ENCODE measurements at places on chromosomes 2 and 18.

GRCh38 chr2:129319422-129319717, 660.1 kb upstream of the RAB6C start:
- DNase-seq = no peak

- no peak for DNase-seq
These were observed 27.9 kb downstream of the RRM2 start for GRCh38 chr2:10150436-10150835.

DNA sequence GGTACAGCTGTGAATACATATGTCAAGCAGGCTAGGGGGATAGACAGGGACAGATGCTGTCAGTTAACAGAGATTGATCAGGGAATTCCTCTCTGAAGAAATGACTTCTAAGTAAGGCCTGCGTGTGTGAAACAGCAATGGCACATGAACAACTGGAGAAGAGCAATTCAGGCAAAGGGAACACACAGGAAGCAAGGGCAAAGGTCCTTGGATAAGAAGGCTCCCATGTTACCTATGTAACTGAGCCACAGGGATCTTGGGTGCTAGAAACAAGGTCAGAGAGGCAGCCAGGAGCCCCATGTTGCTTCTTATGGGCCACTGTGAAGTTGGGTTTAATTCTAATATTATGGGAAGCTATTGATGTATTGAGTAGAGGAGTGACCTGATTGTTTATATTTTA, 373.7 kb upstream of the ACVR2A start:
- no peak for DNase-seq

DNA sequence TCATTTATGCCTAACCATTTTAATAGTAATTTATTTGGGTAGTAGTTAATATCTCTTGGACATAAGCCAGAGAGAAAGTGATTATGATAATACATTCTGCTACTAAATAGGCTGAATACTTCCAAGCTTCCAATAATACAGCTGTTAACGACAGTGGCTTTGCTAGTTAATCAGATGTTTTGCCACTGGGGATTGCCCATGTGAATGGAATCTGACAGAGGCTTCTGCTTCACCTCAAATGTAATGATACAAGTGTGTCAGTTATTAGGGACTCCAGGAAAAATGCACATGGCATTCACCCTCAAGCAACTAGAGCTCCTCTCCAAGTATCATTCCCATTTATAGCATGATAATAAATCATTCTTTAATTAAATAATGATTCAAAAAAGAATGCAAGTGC, 185.0 kb upstream of the TMEFF2 start:
- no peak for DNase-seq

- no peak for DNase-seq
These were observed 2116.2 kb upstream of the PIK3C3 start for GRCh38 chr18:39838831-39839230.

- DNase-seq = no peak
These were observed 223.7 kb downstream of the CYP26B1 start for GRCh38 chr2:71923887-71924533.
